Stimulated activated naive CD4-positive, alpha-beta T cell treated with Interleukin-2 at 50 U/mL for 16 hours (primary cell): ENCODE measurements at places on chromosomes 7 and 10.

DNA sequence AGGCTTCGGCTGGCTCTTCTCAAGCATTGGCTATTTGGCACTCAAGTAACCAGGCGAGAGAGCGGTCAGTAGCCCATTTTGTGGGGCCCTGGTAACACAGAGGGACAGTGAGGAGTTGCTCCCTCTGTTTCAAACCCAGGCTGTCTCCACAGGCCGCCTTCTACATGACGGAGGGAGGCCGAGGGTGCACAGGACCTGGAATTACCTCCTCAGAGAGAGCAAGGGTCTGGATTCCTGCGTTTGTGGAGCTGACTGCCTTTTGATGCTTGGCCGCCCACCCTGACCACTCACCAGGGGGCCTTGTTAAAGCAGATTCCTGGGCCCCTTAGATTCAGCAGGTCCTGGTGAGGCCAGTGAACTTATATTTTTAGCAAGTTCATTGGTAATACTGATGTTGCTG lies 12.3 kb downstream of the UPP1 start:
- DNase-seq: no peak

DNA sequence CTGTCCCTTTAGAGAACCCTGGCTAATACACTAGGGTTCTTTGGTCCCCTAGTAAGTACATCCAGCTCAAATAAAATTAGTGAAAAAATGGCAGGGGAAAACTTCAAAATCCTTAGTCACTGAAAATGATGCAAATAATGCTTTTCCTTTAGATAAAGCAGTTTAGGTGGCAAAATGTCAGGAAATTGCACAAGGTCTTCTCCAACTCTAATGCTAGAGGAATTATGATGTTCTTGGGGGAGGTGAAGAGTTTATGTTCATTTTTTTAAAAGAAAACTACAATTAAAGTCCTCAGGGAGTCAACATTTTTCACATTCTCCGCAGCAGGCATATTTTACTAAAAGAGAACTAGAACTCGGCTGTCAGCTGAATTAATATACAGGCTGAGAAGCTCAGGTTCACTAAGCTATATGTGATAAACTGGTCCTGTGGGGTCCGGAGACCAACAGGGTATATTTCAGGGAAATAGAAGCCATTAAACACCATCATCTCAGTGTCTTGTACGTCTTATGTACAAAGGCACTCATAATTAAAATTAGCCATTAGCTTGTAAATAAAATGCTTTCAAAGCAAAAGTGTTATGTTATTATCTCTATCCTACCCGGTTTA lies 1164.7 kb upstream of the AUTS2 start:
- DNase-seq: no peak

GRCh38 chr7:45570797-45571196 lies 3.4 kb upstream of the ADCY1 start:
- DNase-seq: no peak

GRCh38 chr7:75962607-75963380 lies 31.6 kb downstream of the TMEM120A start:
- no peak for DNase-seq

DNA sequence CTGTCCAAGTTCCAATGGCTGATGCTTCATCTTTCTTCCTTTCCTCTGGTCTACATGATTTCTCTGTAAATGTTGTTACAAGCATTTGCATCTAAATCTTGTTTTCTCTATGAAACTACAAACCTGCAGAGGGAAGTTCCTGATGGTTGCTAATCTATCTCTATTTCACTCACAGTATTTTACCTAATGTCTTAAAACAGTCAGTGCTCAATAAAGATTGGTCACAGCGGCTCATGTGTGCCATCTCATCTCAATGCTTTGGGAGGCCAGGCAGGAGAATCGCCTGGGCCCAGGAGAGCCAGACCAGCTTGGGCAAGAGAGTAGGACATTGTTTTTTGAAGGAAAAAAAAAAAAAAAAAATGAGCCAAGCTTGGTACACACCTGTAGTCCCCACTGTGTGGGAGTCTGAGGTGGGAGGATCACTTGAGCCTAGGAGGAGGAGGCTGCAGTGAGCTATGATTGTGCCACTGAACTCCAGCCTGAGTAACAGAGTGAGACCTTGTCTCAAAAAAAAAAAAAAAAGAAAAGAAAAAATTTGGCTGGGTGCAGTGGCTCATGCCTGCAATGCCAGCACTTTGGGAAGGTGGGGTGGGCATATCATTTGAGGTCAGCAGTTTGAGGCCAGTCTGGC lies 71.3 kb upstream of the ARMC3 start:
- DNase-seq: no peak

DNA sequence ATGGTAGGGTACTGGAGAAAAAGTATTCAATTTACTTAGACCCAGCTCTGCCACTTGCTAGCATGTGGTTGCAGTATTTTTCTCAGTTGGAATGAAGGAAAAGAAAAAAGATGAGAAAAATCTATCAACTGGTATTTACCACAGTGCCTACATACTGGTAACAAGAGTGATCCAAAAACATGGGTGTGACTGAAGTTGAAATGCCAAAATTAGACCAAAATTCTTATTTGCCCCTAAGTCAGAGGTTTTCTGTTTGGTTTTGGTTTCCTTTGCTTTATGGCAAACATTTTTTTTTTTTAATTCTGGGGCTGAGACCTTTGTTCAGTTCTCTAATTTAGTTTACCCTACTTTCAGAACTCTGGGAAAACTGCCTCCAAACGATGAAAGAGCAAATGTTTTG lies 12.3 kb downstream of the HYCC1 start:
- DNase-seq: no peak
